ENCODE measurements at places on chromosomes 4 and X.

GRCh38 chrX:22575161-22575845, 302.6 kb downstream of the CBLL2 start:
- DNase-seq = no peak

- no peak for DNase-seq
Observed at GRCh38 chrX:38166478-38167083, 54.1 kb downstream of the SRPX start.

DNA sequence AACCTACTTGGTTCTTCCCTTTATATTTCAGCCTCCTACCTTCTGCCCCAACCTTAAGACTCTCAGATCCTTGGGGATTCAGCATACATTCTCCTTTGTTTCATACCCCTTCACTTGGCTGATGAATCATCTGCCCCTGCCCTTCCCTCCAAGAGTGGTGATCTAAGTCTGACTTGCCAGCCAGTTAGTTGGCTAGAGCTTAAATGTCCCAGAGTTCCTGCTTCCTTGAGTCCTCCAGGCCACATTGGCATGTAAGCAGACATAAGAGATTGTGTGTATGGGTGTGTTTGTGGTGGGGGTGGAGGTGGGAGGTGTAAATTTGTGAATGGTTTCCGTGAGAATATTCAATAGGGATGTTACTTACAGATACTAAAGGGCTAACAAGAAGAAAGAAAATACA, 3.7 kb upstream of the TEX13D start:
- DNase-seq = no peak

GRCh38 chrX:150913511-150913910, 15.0 kb upstream of the CD99L2 start:
- no peak for DNase-seq

DNA sequence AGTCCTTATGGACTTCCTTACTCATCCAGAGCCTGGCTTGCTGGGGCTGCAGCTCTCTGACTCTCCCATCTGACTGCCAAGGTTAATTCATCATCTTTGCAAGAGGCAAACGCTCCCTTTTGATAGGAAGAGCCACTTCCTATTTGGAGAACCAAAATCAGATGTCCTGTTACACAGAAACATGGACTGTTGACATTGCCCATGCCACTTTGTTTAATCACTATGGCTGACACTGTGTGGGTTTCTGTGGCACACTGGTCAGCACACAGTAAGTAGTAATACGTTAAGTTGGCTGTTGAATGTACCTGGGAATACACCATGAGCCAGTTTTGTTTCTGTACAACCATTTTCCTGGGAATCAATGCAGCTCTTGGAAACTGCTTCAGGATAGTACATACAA, 45.1 kb upstream of the TMEM33 start:
- DNase-seq = no peak

DNA sequence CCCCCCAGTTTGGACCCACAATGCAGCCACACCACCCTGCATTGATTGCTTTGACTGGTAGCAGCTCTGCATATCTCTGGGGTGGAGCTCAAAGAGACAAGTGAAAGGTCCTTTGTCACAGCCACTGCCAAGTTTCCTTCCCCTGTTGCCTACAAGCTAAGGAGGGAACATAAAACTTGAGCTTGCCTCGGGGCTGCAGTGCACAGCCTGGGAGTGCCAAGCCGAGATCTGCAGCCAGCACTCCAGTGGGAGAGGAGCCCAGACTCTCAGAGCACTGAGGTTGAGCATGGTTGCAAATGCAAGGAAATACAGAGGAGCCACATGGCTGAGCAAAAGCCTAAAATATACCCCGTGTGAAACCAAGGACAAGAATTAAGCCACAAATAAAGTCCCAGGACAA, 142.2 kb downstream of the DKK2 start:
- DNase-seq = no peak

DNA sequence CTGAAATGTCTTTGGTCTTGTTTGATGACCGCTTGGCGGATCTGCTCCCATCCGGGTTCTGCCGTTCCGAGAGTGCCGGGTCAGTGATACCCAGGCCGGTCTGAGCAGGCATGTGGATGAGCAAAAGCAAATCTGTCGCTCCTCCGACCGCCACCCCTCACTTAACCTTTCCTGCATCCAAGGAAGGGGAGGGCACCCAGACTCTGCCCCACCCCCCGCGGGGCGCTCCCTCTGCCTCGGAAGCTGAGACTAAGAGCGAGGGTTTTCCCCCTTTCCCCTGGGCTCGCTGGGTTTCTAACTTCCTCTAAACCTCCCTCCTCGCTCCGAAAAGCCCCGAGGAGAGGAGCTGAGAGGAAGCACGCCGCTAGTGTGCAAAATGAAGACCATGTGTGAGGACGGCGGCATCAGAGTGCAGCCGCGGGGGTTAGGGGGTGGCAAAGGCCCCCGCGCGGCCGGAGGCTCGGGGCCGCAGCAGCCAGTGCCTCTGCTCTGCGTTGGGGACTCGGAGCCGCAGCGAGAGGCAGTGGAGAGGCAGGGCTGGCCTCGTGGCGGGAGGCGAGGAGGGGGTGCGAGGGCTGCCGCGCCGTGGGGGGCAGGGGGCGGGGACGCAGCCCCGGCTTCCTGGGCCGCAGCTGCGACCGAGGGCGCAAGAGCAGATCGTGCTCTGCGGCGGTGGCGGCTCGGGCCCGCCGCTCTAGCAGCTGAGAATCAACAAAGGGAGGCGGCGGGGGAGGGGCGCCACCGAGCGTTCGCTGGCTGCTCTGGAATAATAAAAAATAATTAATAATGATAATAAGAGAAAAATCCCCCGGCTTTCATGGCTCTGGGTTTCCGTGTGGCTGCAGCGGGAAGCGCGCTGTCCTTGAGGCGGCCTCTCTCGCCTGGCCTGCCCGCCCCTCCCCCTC, 55.8 kb upstream of the BCOR start:
- DNase-seq = no peak

GRCh38 chr4:88957570-88957969, 99.4 kb downstream of the FAM13A start:
- DNase-seq = peak; percentile 11

GRCh38 chrX:20968996-20969395, 405.2 kb upstream of the CNKSR2 start:
- no peak for DNase-seq

DNA sequence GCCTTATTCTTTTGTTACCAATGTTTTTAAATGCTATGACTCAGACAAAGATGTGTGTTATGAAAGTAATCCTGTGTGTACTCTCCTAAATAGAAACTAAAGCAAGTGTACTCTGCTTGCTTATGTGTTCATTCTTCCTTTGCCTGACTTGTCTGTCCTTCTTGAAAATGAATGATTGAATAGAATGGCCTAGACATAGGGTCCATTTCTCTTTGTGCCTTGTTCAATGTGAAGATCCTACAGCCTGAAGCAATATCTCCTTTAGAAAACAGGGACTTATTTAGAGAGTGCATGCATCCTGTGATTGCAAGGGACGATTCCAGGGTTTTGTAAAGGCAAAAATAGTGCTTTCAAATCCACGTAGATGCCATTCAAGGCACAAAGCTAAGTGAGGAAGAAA, 343.6 kb upstream of the TACR3 start:
- DNase-seq = no peak

DNA sequence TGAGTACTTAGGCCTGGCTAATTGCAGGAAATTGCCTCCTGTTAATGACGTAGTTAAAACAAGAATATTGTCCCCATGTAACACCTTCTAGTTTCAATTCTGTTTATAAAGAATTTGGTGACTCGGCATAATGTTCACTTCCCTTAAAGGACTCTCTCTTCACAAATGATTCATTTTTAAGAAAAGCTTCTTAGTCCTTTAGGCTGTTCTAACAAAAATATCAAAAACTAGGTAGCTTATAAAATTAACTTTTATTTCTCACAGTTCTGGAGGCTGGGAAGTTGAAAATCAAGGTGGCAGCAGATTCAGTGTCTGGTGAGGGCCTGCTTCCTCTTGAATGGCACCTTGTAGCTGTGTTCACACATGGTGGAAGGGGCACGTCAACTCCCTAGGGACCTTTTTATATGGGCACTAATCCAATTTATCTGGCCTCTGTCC, 23.8 kb downstream of the COL25A1 start:
- DNase-seq = no peak

- no peak for DNase-seq
Observed at GRCh38 chrX:10045327-10046000, 78.3 kb downstream of the CLDN34 start.

DNA sequence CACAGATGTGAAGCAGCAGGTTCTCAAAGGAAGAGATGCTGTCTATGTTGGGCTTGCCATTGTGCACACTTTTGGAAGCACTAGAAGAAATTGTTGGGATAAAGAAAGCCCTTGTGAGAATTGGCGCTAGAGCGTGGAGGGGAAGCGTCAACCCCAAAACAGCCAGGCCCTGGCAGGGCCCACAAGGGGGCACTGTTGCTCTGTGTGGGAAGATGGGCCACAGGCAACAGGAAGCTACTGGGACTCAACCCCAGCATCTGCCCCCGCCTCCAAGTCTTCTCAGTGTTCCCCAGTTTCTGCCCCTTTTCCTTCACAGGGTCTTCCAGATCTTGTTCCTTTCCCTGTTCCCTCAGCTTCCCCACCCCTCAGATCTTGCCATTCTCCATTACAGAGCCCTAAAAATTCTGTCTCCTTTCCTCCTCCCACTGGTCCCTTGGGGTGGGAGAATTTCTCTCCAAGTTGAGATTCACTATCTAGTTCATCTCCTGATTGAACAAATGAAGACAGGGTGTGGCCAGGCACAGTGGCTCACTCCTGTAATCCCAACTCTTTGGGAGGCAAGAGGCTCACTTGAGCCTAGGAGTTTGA, 85.5 kb downstream of the STARD8 start:
- no peak for DNase-seq

DNA sequence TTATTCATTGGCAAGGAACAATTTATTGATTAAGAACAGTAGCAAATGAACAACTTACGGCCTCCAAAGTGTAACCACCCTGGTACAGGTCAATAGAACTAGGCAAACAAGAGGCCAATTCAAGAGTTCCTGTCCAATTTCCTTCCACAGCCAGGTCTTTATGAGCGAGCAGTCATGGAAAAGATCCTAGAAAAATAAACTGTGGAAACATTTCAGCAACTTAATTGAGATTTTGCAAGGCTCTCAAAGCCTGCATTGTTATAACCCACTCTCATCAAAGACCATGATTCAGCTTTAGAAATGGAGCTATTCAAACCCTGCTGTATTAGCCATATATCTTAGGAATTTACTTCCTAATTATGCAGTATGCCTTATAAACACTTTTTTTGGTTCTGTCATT, 43.6 kb downstream of the UNC5C start:
- peak; percentile 82 for DNase-seq

DNA sequence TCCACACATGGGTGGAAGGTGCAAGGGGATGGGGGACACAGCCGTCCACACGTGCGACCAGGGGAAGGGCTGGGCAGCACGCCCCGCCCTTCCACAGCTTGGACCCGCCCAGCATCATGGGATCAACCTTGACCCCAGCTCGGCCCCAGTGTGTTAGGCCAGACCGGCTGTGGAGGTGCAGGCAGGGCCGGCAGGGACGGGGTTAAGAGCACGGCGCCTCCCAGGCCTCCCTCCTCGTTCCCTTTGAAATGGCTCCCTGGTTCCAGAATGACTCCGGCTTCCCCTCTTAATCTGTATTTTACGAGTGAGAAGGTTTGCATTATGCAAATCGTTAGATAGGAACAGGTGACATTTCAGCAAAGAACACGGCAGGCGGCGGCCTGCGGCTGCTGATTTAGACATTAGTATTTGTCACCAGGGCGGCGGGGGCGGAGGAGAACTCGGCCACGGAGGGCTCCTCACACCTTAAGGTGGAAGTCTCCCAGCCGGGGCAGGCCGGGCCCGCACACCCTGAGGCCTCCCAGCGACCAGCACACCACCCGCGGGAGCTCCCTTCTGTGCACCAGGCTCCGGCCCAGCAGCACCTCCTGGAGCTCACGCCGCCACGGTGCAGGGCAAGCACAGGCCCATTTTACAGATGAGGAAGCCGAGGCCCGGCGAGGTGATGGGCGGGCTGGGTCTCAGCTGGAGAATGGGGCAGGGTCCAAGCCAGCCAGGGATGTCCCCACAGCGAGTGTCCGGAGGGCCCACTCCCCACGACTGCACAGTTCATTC, 116.1 kb downstream of the FAM53A start:
- no peak for DNase-seq

DNA sequence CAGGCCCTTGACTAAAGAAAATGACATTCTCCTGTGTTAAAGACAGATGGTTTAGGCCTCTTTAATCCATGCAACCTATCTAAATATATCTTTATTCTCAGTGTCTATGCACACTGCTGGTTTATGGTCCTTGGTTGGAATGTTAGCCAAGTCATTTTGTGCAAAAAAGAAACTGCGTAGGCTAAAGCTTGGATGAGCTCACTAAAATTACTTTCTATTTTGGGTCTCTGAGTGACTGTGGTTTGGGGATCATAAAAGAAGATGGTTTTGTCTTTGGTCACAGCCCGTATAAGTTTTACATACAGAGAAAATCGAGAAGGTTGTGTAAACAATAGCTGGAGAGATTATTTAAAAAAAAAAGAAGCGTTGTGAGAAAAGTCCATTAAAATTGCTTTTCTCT, 443.6 kb downstream of the UBE2NL start:
- no peak for DNase-seq

DNA sequence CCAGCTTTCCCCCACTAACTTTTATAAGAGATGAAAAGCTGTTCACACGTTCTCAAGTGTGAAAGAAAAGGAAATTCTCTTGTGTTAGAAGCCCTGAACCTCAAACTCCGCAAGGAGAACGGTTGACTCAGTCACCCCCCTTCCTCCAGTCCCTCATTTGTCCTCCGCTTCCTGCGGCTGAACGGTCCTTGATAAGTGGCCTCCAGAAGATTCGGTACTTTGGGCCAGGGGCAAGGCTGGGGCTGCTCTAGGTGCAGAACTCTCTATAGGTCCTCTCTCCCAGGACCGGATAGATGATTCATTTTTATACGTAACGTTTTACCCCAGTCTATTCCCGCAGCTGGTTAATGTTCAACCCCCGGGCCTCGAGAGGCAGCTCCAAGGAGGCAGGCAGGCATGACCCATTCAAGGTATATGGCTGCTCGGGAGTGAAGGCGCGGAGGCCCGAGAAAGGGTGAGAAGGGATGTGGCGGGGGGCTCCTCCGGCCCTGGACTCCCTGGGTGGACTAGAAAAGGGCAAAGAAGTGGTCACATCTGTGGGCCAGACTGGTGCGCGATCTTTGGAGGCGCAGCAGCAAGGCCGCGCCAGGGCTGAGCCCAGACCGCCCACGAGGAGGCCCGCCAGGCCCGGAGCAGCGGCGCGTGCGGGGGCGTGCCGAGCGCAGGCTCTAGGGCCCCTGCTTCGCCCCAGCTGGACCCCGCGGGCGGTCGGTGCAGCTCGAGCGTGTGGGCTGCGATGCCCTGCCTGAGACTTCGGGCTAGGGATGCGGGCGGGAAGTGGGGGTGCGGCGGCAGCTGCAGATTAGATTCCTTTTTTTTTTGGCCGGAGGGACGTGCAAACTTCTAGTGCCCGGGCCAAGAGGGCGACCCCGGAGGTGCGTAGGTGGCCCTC, 11.7 kb downstream of the PITX2 start:
- no peak for DNase-seq

- DNase-seq = no peak
Observed at GRCh38 chr4:7286170-7286569, 93.8 kb downstream of the SORCS2 start.

- no peak for DNase-seq
Observed at GRCh38 chr4:114649908-114650307, 51.3 kb downstream of the UGT8 start.

GRCh38 chr4:64617800-64618199, 208.6 kb upstream of the TECRL start:
- peak; percentile 24 for DNase-seq
